ENCODE measurements at places on chromosomes 13 and 19.

DNA sequence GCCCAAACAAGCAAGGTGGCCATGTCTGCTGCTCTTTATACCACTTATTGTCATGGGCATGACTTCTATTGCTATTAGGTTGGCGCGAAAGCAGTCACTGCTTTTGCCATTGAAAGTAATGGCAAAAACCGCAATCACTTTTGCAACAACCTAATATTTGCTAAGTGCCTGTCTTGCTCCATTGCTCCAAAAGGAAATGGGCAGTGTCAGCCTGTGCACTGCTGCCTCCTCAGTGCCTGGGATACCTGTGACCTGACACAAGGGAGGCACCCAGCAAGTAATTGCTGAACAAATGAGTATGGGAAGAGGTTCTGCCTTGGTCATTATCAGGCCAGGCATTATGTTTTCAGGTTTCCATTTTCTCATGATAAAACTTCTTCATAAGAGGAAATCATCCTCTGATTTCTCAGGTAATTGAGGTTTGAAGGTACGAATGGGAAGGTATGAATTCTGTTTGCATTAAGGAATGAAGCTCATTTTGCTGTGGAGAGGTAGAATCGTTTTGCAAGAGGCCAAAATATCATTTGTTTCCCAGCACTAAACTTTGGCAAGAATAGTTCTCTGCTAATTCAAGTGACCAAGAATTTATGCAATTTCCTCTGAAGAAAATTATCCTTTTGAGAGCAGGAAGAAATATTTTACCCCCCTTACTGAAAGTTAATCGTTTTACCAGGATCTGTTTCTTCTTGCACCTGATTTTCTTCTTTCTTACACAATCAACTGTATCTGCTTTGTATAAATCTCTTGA lies 128.4 kb upstream of the SPRY2 start:
- no peak for DNase-seq

DNA sequence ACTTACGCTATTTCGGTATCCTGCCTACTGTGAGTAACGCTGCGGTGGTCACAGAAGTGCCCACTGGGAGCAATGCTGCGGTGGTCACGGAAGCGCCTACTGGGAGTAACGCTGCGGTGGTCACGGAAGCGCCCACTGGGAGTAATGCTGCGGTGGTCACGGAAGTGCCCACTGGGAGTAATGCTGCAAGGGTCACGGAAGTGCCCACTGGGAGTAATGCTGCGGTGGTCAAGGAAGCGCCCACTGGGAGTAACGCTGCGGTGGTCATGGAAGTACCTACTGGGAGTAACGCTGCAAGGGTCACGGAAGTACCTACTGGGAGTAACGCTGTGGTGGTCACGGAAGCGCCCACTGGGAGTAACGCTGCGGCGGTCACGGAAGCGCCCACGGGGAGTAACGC lies 52.1 kb upstream of the SOX1 start:
- DNase-seq = no peak

GRCh38 chr13:112506046-112506445 lies 81.9 kb downstream of the TUBGCP3 start:
- DNase-seq = no peak

DNA sequence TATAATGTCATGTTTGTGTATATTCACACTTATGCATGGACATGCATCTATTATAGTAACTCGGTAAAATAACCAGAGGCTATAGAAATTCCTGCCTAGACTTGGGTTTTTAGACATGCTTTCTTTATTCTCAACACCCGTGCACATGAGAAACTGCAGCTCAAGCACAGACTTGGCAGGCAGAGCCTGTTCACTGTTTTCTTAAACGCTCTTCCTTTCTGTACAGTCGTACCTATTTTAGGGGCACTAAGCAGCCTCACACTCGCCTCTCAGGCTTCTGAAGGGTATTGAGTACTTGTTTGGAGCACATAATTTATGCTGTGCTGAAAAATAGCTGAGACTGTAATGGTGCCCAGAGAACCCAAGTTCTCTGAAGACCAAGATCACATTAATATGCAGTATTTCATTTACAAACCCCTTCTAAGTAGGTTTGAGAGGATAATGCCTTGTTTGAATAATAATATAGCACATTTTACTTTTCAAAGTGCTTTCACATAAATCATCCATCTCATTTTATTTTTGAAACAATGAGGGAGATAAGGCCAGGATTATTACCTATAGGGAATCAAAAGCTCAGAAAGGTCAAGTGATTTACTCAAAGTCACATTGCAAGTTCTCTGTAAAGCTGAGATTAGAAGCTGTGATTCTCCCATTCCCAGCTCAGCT lies 429.9 kb downstream of the SPRY2 start:
- no peak for DNase-seq

- DNase-seq = no peak
Observed at GRCh38 chr19:18478545-18479311, 40.8 kb upstream of the ISYNA1 start.

DNA sequence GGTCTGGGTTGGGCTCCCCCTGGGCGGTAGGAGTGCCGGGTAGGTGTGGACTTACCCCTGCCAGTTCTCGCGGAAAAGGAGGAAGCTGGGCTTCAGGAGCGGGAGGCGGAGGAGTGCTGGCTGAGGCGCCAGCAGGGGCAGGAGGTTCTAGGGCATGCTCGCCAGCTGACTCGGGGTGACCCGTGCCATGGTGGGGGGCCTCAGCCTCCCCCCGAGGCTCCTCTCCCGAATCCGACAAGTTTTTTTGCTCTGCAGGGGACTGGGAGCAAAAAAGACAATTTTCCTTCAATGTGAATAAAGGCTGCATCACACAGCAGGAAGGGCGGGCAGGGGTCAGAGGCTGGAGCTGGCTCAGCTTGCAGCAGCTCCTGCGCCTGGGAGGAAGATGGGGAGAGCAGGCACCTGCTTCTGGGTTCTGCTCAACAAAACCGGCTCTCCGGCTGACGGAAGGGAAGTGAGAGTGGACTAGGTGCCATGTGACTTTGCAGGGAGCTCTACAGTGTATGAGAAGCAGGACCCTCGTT lies 26.5 kb downstream of the RANBP3 start:
- no peak for DNase-seq

GRCh38 chr13:110706570-110707372 lies 855 bp upstream of the CARS2 start:
- no peak for DNase-seq

GRCh38 chr13:40152145-40152544 lies 496.7 kb downstream of the COG6 start:
- no peak for DNase-seq

- no peak for DNase-seq
Observed at GRCh38 chr19:48196321-48196763, 25.9 kb downstream of the ZSWIM9 start.

DNA sequence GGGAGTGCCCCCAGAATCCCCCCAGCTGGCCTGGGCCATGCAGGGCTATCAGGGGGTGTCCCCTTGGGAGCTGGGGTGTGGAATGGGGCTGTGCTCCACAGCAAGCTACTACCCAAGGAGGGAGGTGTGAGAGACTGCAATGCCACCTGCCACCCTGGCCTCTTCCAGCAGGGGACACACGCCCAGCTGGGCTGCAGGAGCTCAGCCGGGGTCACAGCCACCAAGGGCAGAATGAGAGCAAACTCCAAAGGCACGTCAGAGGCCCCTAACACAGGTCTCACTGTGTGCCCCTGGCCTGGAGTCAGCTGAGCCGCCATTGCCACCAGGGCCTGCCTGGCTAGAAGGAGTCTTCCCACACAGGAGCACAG lies 55.5 kb downstream of the MLLT1 start:
- no peak for DNase-seq

GRCh38 chr13:80010846-80011245 lies 330.1 kb downstream of the SPRY2 start:
- no peak for DNase-seq

DNA sequence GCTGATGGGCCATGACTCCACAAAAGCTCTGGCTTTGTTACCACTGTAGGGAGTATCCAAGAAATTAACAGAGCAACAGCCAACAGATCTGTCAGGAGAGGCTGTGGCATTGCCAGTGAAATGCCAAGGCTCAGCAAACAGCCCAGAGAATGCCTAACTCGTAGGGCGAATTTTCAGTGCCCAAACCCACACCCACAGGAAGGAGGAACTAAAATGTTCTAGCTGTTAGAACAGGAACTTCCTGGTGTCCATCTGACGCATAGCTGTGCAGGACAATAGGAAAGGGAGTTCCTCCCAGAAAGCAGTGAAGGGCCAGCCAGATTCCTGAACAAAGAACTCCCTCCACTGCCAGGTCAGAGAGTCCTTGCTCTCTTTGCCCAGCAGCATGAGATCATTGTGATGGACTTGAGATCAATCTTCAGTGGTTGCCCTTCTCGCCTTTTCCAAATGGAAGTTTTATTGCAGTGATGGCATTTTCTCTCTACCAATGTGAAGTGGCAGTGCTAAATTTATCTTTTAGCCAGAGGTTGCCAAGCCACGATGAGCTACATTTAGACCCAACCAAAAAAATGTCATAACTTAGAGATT lies 224.2 kb upstream of the STARD13 start:
- no peak for DNase-seq

GRCh38 chr13:99228737-99229691 lies 28.4 kb downstream of the UBAC2 start:
- DNase-seq = no peak

- DNase-seq = no peak
Observed at GRCh38 chr19:48121909-48122371, 11.3 kb upstream of the PLA2G4C start.

GRCh38 chr19:9836021-9836420 lies 903 bp downstream of the PIN1 start:
- no peak for DNase-seq

GRCh38 chr19:33720691-33721682 lies 75.7 kb upstream of the KCTD15 start:
- DNase-seq = no peak

DNA sequence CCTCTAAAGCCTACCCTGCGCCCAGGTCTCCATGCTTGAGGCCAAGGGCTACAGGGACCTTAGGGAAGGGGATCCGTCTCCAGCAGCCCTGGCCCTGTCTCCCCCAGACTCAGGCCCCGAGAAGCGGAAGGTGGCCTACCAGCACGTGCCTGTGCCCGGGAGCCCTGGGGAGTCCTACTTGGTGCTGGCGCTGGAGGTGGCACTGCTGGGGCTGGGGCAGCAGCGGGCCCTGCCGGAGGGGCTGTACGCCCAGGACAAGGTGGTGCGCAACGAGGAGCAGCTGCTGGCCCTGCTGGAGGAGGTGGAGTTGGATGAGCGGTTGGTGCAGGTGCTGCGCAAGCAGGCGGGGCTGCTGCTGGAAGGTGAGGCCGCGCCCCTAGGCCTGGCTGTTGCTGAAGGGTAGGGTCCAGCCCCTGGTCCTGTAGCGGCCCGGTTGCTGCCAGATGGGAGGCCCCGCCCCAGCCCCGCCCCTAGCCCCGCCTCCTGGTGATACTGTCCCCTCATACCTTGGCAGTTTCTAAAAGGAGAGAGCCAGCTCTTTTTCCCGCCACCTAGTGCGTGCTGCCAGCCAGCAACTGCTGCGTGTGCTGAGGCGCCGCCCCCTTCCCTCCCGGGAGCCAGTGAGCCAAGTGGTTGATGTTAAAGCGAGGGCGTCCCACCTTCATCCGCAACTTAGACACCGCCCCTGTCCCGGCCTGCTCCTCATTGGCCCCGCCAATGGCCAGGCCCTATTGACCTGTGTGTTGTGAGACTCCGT lies 22.6 kb downstream of the ZSWIM4 start:
- DNase-seq = no peak

GRCh38 chr13:98688373-98688772 lies 64.1 kb downstream of the SLC15A1 start:
- DNase-seq = no peak

DNA sequence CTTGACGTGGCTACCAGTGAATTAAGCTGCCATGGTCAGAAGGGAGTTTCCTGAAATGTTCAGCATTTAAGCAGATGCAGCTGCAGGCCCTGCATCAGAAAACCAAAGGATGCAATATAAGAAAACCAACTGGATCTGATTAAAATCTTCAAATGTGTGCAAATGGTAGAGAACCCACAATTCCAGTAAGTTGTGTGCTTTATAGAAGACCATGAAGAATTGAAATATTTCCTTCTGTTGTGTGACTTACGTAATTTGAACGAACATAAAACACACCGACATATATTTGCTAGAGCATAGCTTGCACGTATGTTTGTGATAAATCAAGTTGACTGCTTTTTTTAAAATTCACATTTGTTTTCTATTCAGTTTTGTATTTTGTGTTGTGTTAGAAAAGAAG lies 191.4 kb downstream of the COL4A1 start:
- DNase-seq = no peak

- no peak for DNase-seq
Observed at GRCh38 chr13:62704875-62705274, 1289.2 kb upstream of the PCDH20 start.

GRCh38 chr13:73675821-73676220 lies 458.4 kb downstream of the KLF12 start:
- DNase-seq = no peak

DNA sequence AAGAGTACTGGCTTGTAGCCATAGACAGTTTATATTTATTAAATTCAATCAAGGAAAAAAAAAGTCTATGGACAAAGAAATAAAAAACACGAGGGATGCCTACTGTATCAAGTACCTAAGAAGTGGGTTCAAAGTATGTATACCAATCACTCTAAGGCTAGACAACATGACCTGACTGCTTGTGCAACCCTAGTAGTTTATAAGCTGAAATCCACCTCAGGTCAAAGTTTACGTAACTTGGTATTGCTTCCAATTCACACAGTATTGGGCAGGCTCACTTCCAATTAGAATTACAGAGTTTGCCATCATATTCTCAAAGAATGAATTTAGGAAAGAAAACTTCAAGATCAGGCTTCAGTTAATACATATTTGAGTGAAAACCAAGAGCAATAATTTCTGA lies 657.8 kb downstream of the DACH1 start:
- no peak for DNase-seq

- no peak for DNase-seq
Observed at GRCh38 chr13:39385621-39386231, 217.3 kb downstream of the LHFPL6 start.

- DNase-seq = no peak
Observed at GRCh38 chr19:43842007-43842406, 14.9 kb downstream of the ZNF283 start.

GRCh38 chr13:54029720-54030119 lies 1001.1 kb downstream of the OLFM4 start:
- no peak for DNase-seq

GRCh38 chr19:2978166-2978767 lies 903 bp downstream of the TLE6 start:
- no peak for DNase-seq

GRCh38 chr19:29404951-29405727 lies 120.7 kb upstream of the VSTM2B start:
- no peak for DNase-seq

DNA sequence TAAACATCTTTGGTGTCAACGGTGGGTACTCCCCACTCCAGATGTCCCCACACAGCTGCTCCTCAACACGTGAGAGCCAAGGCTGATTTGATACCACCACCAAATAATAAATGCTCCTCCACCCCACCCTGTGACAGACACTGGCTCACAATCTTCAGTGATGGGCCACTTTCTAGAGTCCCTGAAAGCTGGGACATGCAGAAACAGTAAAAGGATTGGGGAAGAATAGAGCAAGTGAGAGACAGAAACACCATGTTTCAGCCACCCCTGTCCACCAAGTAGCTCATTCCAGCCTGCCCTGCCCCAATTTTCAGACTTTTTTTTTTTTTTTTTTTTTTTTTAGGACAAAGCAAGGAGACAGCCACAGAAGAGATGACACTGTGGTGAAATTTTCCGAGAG lies 1.6 kb downstream of the SLC46A3 start:
- DNase-seq = no peak

- no peak for DNase-seq
Observed at GRCh38 chr19:13024126-13024950, 29.1 kb downstream of the NFIX start.

Measured in stimulated activated CD4-positive, alpha-beta T cell treated with anti-CD3 and anti-CD28 coated beads, Interleukin-15, amount 100 ng/mL, for 1 hour (primary cell).